ENCODE measurements at places on chromosomes 2 and 18.

DNA sequence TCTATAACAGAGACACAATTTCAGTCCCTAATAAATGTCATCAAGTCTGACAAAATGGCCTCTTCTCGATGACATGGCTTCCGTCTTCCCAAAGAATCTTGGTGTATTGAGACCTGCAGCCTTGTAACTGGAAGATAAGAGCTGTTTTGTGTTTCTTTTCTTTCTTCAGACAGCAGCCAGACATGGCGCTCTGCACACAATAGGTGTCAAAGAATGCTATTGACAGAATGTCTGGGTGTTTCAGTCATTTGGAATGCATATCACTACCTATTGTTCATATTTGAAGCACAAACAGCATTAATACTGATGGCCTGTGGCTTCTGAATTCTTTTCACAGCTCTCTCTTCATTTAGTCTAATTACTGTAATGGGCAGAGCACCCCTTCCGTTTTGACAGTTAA lies 344.8 kb downstream of the RPRM start:
- DNase-seq, result no peak
- no peaks in the 10 kb centered on the region for H3K27me3 ChIP-seq
- no peak overlapping the region for H3K4me3 ChIP-seq

GRCh38 chr2:36831185-36831584 lies 134.7 kb downstream of the VIT start:
- H3K36me3 ChIP-seq, result no peaks in the 10 kb centered on the region
- DNase-seq, result no peak
- H3K27ac ChIP-seq, result no peak overlapping the region
- H3K4me1 ChIP-seq, result no peaks in the 10 kb centered on the region

- H3K4me3 ChIP-seq, result no peak overlapping the region
- no peaks in the 10 kb centered on the region for H3K4me1 ChIP-seq
- DNase-seq, result no peak
- H3K36me3 ChIP-seq, result no peaks in the 10 kb centered on the region
- no peak overlapping the region for H3K27ac ChIP-seq
Observed at GRCh38 chr2:196389670-196390069, 218.3 kb upstream of the STK17B start.

- H3K4me3 ChIP-seq, result no peak overlapping the region
- H3K27ac ChIP-seq, result no peak overlapping the region
- no peaks in the 10 kb centered on the region for H3K4me1 ChIP-seq
- no peaks in the 10 kb centered on the region for H3K27me3 ChIP-seq
- no peak for DNase-seq
Observed at GRCh38 chr2:183185534-183185933, 61.3 kb downstream of the NUP35 start.

- H3K36me3 ChIP-seq, result no peaks in the 10 kb centered on the region
- no peaks in the 10 kb centered on the region for H3K4me1 ChIP-seq
- no peak for DNase-seq
- H3K27me3 ChIP-seq, result peaks cover 29% of the 10 kb centered on the region
- H3K27ac ChIP-seq, result no peak overlapping the region
Observed at GRCh38 chr2:46306988-46307655, 9.9 kb downstream of the EPAS1 start.

GRCh38 chr2:210503725-210504191 lies 27.2 kb upstream of the LANCL1 start:
- H3K27me3 ChIP-seq, result peaks cover 22% of the 10 kb centered on the region
- DNase-seq, result no peak
- H3K27ac ChIP-seq, result no peak overlapping the region
- no peak overlapping the region for H3K4me3 ChIP-seq

DNA sequence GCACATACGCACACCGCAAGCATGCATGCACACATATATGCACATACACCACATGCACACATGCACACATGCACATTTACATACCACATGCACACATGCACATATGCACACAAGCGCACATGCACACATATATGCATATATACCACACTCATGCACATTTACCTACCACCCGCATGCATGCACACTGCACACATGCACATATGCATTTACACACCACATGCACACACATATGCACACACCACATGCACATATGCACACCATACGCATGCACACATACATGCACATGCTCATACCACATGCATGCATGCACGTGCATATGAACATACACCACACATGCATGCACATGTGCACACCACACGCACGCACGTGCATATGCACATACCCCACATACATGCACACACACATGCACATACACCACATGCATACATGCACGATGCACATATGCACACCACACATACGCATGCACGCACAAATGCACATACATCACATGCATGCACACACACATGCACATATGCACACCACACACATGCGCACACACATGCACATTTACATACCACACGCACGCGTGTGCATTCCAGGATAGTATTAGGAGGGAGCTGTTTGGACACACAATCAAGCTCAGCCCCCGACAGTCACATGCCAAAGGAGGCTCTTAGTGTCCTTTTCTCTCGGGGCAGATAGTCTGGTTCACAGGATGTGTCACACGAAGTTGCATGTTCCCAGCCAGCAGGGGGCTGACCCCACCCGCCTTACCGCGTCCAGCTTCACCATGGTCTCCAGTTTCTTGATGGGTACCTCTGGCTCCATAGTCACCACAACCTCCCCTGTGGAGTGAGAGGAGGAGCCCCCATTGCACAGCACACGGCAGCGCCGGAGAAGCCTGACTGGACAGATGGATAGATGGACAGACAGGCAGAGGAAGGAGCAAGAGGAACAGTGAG lies 5.9 kb downstream of the OTOF start:
- no peak for DNase-seq
- no peaks in the 10 kb centered on the region for H3K4me1 ChIP-seq
- no peaks in the 10 kb centered on the region for H3K27me3 ChIP-seq
- no peaks in the 10 kb centered on the region for H3K36me3 ChIP-seq
- no peak overlapping the region for H3K4me3 ChIP-seq
- H3K27ac ChIP-seq, result no peak overlapping the region

GRCh38 chr18:42958353-42958752 lies 157.1 kb downstream of the RIT2 start:
- H3K4me1 ChIP-seq, result no peaks in the 10 kb centered on the region
- H3K4me3 ChIP-seq, result no peak overlapping the region
- H3K36me3 ChIP-seq, result no peaks in the 10 kb centered on the region
- DNase-seq, result no peak
- H3K27me3 ChIP-seq, result no peaks in the 10 kb centered on the region
- no peak overlapping the region for H3K27ac ChIP-seq
